ENCODE measurements at places on chromosomes 7 and 10.

DNA sequence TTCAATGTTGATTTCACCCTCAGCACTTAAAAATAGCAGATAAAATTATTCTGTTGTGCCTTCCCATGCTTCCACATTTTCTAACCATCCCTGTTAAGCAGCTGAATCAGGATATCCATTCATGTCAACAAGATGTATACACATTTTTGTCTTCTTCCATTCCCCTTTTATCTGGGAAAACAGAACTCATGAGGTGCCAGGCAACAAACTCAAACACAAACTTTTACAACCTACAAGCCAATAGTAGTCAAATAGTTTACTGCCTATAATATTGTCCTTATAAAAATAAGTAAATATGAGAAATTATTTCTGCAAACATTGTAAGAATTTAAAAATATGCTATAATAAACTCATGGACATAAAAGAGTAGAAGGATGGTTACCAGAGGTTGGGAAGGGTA lies 1569.8 kb downstream of the REEP3 start:
- DNase-seq, result no peak

- DNase-seq, result no peak
These were observed 957.8 kb downstream of the NXPH1 start for GRCh38 chr7:9391221-9391620.

DNA sequence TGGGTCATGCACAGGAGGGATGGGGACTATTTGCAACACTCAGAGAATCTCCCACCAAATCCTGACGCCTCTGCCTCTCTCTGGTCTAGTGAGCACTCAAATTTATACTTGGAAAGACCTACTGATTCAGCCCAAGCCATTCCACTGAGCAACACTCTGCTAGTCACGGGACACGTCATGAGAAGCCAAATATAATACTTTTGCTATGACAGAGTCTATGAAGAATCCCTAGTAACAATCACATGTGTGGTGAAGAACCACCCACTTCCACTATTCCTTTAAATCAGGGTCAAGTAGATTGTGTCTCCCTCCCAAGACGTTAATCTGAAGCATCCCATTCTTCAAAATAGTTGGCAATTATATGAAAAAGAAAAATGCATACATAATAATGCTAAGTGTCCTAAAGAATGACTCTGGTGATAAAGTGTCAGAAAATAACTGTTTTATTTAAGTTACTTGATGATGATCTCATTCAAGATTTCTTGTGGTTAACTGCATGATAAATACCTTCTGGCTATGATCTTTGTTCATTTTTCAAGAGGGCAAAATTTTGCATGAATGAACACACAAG lies 28.5 kb downstream of the CHCHD3 start:
- peak; percentile 89 for DNase-seq

- DNase-seq, result peak; percentile 95
These were observed 59.0 kb downstream of the PRR15 start for GRCh38 chr7:29622335-29623265.

- DNase-seq, result peak; percentile 80
These were observed 20.2 kb downstream of the PLPP4 start for GRCh38 chr10:120477021-120477742.

- no peak for DNase-seq
These were observed 29.2 kb downstream of the IQUB start for GRCh38 chr7:123505221-123505620.

GRCh38 chr10:7797582-7797981 lies 9.6 kb downstream of the ATP5F1C start:
- DNase-seq, result peak; percentile 89

DNA sequence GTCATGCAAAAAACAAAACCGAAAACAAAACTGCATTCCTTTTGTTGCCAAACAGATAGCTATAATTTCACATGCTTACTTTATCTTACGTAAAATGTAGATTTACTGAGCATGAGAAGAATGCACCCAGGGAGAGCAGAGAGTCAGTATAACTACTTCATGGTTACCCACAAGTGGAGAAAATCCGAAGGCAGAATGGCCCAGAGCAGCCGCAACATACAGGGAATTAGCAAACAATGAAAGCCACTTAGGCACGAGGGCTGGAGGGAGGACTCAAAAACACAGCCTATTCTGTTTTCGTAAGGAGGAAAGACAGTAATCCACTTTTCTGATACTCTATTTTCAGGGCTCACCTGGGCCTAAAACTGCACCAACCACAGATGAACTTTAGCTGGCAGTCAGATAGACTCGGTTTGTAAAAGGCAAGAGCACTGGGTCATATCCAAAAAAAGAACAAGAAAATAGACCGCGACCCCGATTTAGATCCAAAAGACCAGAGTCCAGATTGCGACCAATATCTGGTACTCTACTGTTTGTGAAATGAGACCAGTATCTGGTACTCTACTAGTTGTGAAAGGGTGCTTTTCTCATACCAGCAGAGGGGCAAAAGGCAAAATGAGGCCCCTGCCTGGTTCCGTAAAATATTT lies 1.3 kb downstream of the ITPRIP start:
- DNase-seq, result peak; percentile 29

DNA sequence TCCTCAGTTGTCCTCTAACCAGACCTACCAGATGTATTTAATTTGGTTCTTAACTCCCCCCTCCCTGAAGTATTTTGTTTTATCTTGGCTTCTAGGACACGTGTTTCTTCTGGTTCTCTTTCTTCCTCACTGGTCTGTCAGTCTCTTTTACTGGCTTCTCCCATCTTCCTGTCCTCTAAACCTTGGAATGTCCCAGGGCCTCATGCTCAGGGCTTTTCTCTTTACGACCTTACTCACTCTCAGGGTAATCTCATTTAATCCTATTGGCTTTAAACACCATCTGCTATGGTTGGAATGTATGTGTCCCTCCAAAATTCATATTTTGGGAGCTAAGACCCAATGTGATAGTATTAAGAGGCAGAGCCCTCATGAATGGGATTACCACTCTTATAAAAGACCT lies 418.2 kb upstream of the PODXL start:
- no peak for DNase-seq

GRCh38 chr7:2757904-2758672 lies 70.1 kb downstream of the AMZ1 start:
- peak; percentile 100 for DNase-seq

GRCh38 chr10:93468461-93469213 lies 13.5 kb downstream of the MYOF start:
- DNase-seq, result peak; percentile 96

DNA sequence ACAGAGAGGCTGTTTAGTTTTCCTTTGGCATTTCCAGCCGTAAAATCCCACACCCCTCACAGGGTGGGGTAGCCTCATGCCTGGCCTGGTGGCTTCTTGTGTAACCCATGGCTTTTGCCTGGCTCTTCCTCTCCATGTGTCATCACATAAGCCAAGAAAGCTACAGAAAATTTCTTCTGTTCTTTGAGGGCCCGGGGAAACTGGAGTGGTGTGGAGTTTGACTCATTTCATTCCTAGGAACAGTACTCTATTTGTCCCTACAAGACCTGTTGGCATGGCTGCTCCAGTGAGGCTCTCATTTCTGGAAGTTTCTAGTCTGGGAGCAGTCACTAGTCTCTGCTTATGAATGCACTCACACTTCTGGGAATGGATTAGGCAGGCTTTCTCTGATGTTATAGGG lies 523.9 kb downstream of the SUGCT start:
- DNase-seq, result peak; percentile 71

GRCh38 chr7:146655928-146656797 lies 539.6 kb downstream of the CNTNAP2 start:
- peak; percentile 1 for DNase-seq

DNA sequence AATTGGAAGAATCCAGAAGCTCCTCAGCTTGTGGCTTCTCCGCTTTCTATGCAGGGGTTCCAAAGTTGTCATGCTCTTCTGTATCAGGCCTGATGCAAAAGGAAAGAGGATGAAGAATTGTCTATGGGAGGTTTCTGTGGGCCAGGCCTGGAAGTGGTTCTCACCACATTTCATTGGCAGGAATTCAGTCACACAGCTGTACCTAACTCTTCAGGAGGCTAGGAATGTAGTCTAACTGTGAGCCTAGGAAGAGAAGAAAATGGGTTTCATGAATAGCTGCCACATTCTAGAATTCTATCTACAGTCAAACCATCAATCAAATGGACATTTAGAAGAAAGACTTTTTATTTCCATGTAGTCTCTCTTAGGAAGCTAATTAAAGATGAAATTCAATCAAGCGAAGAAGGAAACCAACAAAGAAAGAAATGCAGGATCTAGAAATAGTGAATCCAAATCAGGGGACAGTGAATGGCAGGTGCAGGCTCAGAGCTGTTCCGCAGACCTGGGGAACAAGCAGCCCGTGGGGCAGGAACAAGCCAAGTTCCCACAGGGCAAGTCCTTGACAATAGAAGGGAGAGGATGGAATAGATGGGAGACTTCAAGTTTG lies 25.4 kb upstream of the USP6NL start:
- DNase-seq, result peak; percentile 45

- no peak for DNase-seq
These were observed 383.8 kb upstream of the ZMIZ1 start for GRCh38 chr10:78684947-78685346.

DNA sequence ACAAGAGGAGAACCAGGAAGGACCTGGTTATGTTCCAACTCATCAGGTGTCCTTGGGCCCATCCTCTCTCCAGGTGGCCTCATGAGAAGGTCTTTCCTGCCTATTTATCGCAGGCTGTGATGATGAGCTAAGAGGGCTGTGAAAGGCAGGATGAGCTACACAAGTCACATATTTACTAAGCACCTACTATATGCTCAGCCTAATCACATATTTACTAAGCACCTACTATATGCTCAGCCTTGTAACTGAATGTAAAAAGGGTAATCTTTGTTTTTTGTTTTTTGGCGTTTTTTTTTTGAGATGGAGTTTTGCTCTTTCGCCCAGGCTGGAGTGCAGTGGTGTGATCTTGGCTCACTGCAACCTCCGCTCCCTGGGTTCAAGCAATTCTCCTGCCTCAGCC lies 44.2 kb upstream of the NPFFR1 start:
- no peak for DNase-seq

DNA sequence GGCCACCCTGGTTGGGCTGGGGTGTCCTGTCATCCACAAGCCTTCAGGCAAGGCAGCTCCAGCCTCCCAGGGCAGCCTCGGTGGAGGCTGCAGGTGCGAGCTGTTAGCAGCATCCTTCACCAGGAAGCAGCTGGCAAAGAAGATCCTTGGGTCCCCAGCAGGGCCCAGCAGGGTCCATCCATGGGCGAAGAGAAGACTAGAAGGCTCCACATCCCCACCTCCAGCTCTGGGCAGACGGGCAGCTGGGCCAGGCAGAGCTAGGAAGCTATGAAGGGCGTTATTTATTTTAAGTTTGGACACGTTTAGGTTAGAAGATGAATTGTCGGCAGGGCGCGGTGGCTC lies 348.5 kb downstream of the TCERG1L start:
- no peak for DNase-seq

DNA sequence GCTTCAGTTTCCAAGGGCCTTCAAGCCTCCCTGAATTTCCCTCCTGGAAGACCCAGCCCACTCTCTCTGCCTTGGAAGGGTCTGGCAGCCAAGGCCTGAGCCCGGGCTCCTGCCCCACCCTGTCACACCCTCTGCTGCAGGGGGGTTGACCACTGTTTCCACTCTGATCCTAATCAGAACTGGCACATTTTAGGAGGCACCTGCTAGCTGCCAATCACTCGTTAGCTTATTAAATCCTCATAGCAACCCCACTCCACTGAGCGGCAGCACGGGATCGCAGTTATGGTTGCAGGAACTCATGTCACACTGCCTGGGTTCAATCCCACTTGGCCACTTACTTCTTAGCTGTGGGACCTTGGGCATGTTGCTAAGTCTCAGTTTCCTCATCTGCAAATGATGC lies 12.9 kb downstream of the HSPB1 start:
- no peak for DNase-seq

DNA sequence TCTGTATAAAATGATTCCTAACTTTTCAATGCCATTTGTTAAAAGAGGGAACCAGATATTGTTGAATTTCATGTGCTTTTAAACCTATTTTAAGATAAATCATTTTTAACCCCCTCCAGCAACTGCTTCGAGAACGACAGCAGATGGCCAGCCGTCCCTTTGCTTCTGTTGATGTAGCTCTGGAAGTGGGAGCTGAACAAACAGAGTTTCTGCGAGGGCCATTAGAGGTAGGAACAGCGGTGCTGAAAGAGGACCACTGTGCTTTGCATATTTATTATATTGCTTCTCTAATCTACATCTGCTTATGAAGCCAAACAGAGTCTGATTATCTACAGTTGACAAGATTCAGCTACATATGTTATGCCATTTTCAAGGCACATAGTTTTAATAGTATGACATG lies 545.9 kb downstream of the GFRA1 start:
- DNase-seq, result no peak

DNA sequence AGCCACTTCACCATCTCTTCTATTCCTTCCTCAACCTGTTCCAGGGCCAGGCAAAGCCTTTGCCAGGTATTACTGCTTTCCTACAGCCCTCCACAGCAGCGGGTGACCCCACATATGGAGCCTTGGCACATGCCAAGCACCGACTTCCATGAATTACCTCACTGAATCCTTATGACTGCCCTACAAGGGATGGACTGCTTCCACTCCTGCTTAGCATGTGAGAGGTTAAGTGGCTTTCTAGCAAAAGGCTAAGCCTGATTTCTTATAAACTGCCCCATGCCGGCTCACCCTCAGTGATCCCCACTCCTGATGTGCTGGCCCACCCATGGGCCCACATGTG lies 44.0 kb upstream of the PDLIM1 start:
- no peak for DNase-seq

- peak; percentile 79 for DNase-seq
These were observed 110.6 kb downstream of the EMX2 start for GRCh38 chr10:117653170-117653515.

GRCh38 chr10:118967160-118967559 lies 62.4 kb upstream of the NANOS1 start:
- DNase-seq, result no peak

GRCh38 chr7:138565451-138566114 lies 105.5 kb downstream of the TRIM24 start:
- peak; percentile 14 for DNase-seq

DNA sequence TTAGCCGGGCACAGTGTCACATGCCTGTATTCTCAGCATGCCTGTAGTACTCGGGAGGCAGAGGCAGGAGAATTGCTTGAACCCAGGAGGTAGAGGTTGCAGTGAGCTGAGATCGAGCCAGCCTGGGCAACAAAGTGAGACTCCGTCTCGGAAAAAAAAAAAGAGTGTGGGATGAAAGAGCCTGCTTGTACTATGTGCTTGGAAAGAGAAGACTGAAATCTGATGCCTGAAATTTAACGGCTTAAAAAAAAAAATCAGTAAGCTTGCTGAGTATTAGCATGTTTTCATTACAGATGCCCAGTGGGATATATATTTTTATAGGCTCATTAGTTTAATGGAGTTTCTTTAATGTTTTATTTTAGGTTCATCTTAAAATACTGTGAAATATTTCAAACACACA lies 4.2 kb downstream of the NT5C2 start:
- DNase-seq, result no peak
